ENCODE measurements at places on chromosomes 6 and 20.

GRCh38 chr20:1899241-1899525, 4.0 kb downstream of the SIRPA start:
- DNase-seq, result no peak

- DNase-seq, result no peak
Measured at GRCh38 chr20:8118039-8118438, 14.0 kb upstream of the PLCB1 start.

GRCh38 chr6:152943260-152943897, 39.5 kb downstream of the FBXO5 start:
- no peak for DNase-seq

DNA sequence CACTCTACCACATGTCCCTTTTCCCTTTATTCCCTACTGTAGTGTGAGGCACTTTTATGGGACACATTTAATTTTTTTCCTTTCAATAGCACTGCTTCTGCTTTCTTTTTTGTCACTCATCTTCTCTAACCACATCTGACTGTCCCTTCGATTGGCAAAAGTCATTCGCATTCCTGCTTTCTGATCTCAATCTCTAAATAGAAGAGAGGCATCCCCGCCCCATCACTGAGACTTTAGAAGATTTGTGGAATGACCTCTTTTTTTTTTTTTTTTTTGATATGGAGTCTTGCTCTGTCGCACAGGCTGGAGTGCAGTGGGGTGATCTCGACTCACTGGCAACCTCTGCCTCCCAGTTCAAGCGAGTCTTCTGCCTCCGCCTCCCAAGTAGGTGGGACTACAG, 9.1 kb downstream of the ZNF292 start:
- DNase-seq, result no peak

GRCh38 chr6:11779329-11780096, 910 bp upstream of the ADTRP start:
- DNase-seq, result no peak

DNA sequence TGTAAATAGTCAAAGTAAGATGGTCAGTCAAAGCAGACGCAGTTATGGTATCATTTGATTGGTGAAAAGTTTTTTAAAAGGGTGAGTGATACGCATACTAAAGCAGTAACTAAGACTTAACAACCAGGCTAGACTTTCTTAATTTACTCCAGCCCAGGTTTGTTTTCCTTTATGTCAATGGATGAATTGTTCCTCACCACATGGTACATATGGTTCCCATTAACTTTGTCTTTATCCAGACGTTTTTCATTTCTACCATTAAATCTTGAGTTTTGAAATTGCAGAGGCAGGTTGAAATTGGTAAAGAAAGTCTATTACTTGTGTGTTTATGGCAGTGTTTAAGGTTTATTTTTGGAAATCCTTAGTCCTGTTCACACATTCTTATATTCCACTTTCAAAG, 98.5 kb upstream of the SCGN start:
- DNase-seq, result no peak

DNA sequence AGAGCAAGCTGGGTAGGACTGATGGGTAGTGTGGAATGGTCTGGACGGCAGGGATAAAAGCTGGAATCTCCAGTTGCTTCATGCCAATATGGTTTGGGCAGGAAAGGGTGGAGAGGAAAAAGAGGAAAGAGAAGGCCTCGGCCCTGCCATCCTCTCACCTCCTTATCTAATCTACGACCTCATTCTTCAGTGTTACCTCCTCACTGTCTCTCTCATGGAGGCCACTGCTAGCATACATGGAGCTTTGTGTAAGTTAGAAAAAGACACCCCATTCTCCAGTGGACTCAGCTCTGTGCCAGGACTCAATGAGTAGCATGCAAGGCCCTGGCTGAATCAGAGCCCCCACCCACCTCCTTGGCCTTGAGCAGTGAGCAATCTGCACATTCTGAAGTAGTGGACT, 6.1 kb upstream of the ARID1B start:
- DNase-seq, result no peak

GRCh38 chr6:3305216-3305565, 46.4 kb downstream of the PSMG4 start:
- DNase-seq, result no peak

- DNase-seq, result no peak
Measured at GRCh38 chr6:34772940-34773339, 15.6 kb downstream of the SNRPC start.

- DNase-seq, result no peak
Measured at GRCh38 chr6:121847806-121848522, 412.5 kb downstream of the GJA1 start.

- DNase-seq, result no peak
Measured at GRCh38 chr6:106142876-106143431, 56.8 kb downstream of the PRDM1 start.

DNA sequence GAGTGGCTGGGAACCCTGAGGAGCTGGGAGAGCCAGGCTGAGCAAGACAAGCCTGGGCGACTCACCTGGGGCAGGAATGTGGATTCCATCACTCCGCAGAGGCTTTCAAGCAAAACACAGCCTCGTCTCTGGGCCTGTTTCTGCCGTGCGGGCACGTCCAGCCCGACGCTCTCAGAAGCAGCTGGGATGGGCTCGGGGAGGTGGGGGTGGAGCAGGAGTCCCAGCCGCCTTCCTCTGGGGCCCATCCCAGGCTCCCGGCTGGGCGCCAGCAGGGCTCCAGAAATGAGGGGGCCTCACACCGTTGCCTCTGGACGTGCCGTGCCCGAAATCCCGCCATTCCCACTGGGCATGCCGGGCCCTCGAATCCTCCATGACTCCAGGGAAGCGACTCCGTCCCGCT, 8.7 kb upstream of the RPS21 start:
- DNase-seq, result no peak

- no peak for DNase-seq
Measured at GRCh38 chr6:30359276-30359675, 14.3 kb downstream of the RPP21 start.

DNA sequence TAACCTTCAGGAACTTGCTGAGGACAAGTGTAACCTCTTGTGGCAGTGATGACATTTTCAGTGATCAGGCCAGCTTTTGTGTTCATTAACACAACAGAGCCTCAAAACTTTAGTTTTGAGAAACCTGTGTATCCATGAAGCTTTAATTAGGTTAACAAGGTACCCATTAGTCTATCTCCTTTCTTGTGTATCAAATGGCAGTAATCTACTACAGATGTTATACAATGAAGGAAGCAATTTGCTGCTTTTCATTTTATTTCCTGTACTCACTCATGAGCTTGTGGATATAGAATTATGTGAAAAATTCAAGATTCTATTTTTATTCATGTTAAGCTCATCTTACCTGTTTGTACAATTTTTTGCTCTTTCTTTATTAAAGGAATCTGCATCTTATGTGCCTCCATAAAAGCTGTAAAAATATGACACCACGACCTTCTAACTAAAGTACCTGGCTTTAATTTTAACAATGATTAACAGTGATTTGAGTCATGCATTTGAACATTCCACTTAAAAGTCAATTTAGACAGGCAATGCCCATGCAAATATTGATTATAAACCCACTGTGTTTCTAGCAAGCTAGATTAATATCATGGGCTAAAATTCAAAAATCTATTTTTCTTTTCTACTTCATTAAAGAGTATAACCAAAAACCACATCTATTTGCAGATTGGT, 897.3 kb downstream of the KIF16B start:
- no peak for DNase-seq

GRCh38 chr6:25138233-25138933, 140.8 kb upstream of the CARMIL1 start:
- DNase-seq, result peak; percentile 84

- no peak for DNase-seq
Measured at GRCh38 chr20:59736366-59736765, 132.0 kb downstream of the PHACTR3 start.

DNA sequence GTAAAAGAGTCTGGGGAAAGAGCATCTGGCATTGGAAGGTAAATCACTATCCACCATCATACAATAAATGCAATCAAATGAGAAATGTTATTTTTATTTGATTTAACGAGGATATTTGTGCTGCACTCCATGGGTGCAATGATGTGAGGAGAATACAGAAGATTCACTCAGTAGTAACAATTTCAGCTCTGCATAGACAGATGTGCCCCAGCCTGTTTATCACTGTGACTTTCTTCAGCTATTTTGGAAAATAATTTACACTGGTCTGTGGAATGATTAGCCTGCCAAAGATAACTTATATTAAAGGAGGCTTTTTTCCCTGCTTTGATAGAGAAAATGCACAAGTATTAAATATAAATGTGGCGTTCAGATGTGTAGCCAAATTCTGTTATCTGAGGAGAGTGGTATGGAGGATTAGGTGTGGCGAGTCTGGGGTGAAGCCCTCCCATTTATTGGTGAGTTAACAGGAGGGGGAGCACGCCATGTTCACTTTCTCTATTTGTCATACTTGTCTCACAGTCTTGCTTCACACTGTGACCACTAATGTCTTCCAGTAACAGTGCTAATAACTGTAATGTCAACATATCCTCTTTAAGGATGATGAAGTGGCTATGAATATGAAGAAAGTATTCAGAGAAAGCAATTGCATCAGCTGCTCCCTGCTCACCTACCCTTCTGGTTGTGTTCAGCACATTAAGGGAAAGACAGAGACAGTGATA, 645.6 kb downstream of the MMUT start:
- DNase-seq, result no peak

GRCh38 chr20:63310265-63310991, 17.4 kb downstream of the COL20A1 start:
- DNase-seq, result no peak

GRCh38 chr6:36827261-36828079, 11.8 kb downstream of the CPNE5 start:
- DNase-seq, result no peak

DNA sequence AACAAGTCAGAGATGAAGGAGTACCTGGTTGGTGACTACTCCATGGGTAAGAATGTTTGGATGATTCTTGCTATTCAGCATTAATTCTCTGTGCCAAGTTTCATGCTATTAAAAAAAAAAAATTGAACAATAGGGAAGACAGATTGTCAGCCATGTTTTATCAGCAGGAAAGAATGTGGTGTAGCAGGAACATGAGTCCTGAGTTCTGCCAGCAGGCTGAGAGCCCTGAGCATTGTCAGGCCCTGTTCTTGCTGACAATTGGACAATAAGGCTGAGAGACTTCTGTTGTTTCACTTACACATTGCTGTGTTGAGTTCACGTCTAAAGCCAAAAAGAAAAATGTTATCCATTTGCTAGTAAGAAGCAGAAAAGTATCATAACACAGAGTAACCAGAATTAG, 70.4 kb upstream of the SMIM28 start:
- DNase-seq, result no peak

GRCh38 chr6:47268572-47269187, 41.0 kb downstream of the TNFRSF21 start:
- DNase-seq, result no peak

- DNase-seq, result peak; percentile 65
Measured at GRCh38 chr20:23360531-23360930, 1.5 kb upstream of the GZF1 start.

DNA sequence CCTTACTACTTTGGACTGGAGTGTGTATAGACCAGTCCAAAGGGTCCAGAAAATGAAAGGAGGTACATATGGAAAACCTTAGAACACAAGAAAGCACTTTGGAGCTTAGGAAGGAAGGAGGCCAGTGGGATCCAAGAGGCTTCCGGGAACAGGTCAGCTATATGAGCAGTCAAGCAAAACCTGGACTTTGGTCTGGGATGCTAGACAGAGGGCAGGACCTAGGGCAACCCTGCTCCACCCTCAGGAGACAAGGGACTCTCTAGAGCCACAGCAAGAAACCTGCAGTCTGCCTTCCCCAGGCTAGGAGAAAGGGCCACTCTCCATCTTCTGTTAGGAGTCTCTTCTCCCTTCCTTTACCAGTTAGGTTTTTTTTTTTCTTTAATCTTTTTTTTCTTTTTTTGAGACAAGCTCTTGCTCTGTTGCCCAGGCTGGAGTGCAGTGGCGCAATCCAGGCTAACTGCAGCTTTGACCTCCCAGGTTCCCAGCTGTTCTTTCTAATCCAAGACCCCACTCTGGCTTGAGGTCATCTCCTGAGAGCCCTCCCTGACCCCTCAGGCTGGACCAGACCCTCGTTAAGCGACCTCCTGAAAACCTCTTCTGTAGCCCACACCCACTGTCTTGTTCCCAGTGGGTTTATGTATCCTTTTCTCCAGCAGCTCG, 4.6 kb downstream of the KCNK5 start:
- DNase-seq, result no peak
